Lung (tissue), 17 donors: ENCODE measurements at places on chromosomes 7 and 10. TPM values are rescaled to one million over a fixed set of nuclear protein-coding genes. Genes with fewer than 3 reads are reported as not detected.

ZNF107 gene
- 1.3 TPM for polyA plus RNA-seq

AKR1C4 gene
- 0.02 TPM for polyA plus RNA-seq

AGAP4 gene
- polyA plus RNA-seq = 12.7 TPM

EXOC6 gene
- polyA plus RNA-seq = 9.4 TPM

CCDC71L gene
- polyA plus RNA-seq = 47.6 TPM

SPDYE2 gene
- not detected for polyA plus RNA-seq

FAM53B gene
- 15.3 TPM for polyA plus RNA-seq

HABP2 gene
- 0.10 TPM for polyA plus RNA-seq

DNA sequence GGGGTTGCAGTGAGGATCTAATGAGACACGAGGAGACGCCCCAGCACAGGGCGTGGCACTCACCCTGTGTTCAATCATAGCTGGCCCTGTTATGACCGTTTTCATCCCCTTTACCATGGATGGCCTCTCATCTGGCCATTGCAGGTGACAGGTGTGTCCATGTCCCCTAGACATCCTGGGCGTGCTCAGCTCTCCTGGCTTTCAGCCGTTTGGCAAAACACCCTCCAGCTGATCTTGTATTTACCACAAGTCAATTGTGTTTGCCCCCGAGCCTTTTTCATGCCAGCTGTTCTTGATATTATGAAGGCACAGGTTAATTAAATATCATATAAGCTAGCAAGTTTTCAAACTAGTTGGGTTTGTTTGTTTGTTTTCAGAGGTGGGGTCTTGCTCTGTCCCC, 97.1 kb downstream of the CHST15 start:
- DNase-seq = no peak

DNA sequence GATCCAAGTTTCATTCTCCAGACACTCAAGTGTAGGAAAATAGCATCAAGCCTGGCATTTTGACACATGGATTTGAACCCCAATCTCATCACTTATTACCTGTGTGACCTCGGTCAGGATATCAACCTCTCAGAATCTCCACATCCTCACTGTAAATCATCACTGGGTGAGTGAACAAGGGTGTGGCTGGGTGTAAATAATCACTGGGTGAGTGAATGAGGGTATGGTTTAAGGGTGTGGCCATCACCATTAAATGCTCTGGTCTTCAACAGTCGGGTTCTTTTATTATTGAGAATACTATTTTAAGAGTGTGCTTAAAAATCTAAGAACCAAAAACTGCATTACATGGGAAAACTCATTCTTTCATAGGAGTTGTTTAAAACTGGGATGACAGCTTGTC, 200.1 kb downstream of the DOCK4 start:
- DNase-seq = no peak

DNA sequence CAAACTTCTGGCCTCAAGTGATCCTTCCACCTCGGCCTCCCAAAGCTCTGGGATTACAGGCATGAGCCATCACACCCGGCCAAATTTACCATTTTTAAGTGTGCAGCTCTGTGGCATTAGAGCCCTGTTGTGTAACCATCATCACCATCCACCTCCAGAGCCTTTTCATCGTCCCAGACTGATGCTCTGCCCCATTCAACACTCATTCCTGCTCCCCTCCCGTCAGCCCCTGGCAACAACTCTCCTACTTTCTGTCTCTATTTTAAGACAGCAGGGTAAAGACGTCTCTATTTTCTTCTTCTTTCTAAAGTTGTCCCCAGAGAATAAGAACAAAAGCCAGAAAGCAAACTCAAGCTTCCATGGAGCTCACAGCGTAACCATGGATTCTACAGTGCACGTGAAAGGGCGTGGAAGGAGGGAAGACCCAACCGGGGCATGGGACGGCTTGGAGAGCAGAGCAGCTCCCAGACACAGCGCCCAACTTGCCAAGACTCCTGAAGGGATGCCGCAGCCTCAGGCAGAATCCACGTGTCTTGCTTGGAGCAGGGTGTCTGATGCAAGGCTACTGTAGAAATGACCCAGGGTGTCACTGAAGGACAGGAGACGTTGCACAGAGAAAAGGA, 42.7 kb upstream of the PITRM1 start:
- no peak for DNase-seq

- no peak for DNase-seq
These were observed 128.7 kb downstream of the ELAPOR2 start for GRCh38 chr7:86930554-86931307.

DNA sequence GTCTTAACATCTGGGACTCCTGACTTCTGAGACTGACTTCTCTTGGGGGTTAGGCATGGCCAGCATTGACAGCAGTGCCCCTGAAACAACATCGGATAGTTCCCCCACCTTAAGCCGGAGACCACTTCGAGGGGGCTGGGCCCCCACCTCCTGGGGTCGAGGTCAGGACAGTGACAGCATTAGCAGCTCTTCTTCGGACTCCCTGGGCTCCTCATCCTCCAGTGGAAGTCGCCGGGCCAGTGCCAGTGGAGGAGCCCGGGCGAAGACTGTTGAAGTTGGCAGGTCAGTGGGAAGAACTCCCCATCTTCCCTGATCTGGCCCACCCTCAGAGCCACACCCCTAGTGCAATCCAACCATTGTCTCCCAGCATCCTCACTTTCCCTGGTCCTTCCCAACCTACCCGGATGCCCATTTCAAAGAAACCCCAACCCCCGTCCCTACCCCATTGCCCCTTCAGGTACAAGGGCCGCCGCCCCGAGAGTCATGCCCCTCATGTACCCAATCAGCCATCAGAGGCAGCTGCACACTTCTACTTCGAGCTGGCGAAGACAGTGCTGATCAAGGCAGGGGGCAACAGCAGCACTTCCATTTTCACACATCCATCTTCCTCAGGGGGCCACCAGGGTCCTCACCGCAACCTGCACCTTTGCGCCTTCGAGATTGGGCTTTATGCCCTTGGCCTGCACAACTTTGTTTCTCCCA, 12.1 kb downstream of the ZSWIM8 start:
- no peak for DNase-seq

DNA sequence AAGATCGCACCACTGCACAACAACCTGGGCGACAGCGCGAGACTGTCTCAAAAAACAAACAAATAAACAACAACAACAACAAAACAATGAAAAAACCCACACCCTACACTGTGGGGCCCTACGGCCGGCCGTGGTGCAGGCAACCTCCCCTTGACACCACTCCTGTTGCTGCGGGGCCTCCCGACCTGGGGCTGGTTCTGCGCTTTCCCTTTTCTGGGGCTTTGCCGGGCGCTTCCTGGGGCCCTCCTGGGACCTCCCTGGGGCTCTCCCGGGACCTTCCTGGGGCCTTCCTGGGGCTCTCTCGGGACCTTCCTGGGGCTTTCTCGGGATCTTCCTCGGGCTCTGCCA, 46.6 kb downstream of the INSIG1 start:
- no peak for DNase-seq

- DNase-seq = peak; percentile 0
These were observed 477.4 kb downstream of the TCERG1L start for GRCh38 chr10:130834170-130834569.

GRCh38 chr7:139871331-139871730, 42.3 kb downstream of the TBXAS1 start:
- peak; percentile 89 for DNase-seq

GRCh38 chr10:117260084-117260483, 19.2 kb downstream of the SLC18A2 start:
- DNase-seq = no peak

GRCh38 chr10:13767676-13768178, 181.0 kb downstream of the PRPF18 start:
- no peak for DNase-seq

- DNase-seq = peak; percentile 65
These were observed 15.9 kb upstream of the ADCK2 start for GRCh38 chr7:140656548-140657515.

DNA sequence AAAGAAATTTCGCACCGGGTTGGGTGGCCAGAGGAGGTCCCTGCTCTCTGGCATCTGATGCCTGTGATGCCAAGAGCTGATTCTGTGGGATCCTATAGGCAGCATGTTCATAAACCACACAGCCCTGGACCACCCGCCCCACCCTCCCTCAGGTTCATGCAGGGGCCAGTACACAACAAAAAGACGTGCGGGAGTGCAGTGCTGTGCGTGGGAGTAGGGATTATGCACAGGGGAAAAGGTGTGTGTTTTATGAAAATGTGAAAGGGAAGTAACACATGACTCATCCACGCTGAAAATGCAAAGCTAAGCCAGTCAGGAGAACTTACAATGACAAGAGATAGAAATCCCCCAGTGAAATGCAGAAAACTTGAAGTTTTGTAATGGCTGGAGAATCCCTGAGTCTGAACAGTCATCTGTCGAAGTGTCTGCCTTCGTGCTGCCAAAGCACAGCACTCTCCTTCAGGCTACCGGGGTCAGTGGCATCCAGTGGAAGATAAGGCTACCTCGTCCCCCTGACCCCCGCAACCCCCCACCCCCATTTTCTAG, 1.1 kb downstream of the KIAA1217 start:
- DNase-seq = peak; percentile 52

GRCh38 chr10:87092376-87092860, 2.2 kb downstream of the GLUD1 start:
- peak; percentile 77 for DNase-seq
